ENCODE measurements at places on chromosomes 12 and 14.

- DNase-seq: no peak
These were observed at the start of gene TSHR for GRCh38 chr14:80955416-80955941. Gene TSHR, plus strand, starts transcription at chr14:80955621. Its CDS starts 60 bp downstream, at chr14:80955681.

DNA sequence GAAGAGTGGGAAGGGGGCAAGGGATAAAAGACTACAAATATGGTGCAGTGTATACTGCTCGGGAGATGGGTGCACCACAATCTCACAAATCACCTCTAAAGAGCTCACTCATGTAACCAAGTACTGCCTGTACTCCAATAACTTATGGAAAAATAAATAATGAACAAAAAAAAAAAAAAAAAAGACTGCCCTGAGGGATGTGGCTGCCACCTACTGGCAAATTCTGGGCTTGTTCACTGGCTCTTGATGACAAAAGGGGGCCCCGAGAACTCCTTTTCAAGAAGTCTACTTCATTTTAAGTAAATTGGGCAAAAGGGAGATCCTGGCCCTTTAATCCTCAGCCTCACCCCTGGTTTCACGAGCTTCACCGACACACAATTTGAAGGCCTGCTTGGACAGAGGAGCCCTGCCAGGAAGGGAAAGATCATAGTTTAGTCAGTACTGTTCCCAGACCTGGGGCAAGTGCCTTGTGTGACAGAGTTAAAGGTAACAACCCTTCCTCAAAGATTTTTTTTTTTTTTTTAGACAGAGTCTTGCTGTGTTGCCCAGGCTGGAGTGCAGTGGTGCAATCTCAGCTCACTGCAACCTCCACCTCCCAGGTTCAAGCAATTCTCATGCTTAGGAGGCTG lies 26.1 kb upstream of the STAC3 start:
- no peak for DNase-seq

- DNase-seq: no peak
These were observed 42.3 kb upstream of the BATF start for GRCh38 chr14:75479770-75480600.

GRCh38 chr12:46629331-46630229 lies 196.2 kb downstream of the SLC38A4 start:
- no peak for DNase-seq

DNA sequence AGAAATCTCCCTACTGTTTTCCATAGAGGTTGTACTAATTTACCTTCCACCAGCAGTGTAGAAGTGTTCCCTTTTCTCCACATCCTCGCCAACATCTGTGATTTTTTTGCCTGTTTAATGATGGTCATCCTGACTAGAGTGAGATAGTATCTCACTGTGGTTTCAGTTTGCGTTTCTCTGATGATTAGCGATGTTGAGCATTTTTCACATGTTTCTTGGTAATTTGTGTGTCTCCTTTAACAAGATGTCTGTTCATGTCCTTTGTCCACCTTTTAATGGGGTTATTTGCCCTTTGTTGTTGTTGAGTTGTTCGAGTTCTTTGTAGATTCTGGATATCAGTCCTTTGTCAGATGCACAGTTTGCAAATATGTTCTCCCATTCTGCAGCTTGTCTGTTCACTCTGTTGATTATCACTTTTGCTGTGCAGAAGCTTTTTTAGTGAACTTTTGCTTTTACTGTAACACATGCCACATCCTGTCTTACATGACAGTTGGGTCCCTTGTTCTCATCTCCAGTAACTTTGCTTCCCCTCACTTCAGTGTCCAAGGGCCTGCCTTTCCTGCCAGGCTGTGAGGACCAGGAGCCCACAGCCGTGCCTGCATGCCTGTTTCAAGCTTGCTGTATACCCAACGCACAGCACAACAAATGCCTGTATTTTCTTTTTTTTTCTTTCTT lies 64.9 kb downstream of the SPRING1 start:
- no peak for DNase-seq

DNA sequence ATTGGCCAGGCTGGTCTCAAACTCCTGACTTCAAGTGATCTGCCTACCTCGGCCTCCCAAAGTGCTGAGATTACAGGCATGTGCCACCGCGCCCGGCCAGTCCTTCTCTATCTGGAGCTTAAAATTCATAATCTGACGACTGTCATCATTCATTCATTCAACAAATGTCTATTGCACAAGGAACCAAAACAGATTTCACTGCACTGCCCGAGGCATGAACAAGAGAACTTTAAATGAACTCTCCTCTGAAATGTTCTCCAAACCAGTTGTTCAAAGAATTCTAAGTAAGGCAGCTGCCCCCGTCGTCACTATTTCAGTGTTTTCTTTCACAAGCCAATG lies 44.8 kb upstream of the METAP2 start:
- no peak for DNase-seq

DNA sequence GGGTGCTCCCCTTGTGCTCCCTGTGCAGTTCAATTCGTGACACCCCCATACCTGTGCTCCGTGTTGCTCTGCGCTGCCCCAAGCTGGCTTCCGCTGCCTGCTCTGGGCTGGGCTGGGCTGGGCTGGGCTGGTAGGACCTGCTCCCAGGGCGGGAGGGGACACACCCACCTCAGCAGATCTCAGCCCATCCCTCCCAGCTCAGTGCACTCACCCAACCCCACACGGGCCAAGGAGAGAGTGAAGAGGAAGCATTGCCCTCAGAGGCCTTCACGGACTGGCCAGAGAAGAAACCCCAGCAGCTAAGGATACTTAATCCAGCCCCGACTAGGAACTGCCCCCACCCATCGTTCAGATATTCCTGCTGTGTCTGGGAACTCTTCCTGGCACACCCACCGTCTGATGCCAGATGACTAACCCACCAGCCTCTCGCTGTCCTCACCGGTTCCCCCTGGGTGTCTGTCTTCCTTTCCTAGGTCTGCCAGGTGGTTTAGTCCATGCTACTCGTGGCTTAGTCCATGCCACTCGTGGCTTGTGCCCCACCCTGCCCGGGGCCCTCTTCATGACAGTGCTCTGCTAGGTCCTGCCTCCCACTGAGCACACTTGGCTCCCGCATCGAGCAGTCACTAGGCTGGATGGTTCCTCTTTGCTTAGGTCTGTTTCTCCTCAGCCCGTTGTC lies at the start of gene LPAR5:
TSS of gene LPAR5 (minus strand) at position 104 of the 676 bp plus-strand sequence. CDS start 14,711 bp downstream, outside the sequence.
- DNase-seq: no peak

DNA sequence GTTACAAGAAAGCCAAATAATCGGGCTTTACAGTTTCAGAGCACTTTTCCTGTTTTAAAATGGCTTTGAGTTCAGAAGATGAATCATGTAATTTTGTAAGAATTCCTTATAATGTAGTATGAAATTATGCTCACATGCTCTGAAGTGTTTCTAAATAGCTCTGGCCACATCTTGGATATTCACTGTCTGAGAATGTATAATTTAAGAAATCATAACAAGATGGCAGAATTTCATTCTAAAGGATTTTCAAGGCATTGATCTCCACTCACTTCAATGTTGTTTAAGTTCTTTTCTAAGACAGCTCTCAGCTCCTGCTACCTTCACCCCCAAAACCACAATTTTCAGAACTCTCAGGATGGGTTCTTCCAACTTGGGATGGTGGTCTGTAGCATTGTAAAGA lies 180.1 kb downstream of the DACT1 start:
- DNase-seq: no peak

GRCh38 chr12:128798571-128799341 lies 25.0 kb downstream of the SLC15A4 start:
- DNase-seq: no peak

DNA sequence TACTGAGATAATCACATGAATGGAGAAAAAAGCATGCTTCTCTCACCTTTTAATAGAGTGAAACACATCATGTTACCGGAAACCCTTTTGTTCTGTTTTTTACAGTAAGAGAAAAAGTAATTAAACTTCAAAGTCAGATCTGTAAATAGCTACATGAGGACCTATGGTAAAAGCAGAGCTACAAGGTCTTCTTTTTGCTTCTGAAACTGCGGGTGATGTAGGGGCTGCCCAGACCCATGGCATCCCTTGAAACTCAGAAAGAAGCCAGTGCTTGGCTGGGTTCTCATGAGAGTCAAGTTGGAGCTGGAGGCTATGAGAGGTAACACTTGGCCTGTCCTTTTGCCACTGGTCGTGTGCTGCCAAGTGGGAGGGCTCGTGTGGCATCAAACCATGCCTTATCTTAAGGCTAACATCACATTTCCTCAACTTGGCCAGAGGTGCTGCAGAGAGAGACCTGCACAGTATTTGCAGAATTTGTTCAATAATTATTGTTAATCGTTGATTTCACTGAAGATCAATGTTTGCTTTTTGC lies 47.6 kb downstream of the EML1 start:
- DNase-seq: no peak

- no peak for DNase-seq
These were observed 35.4 kb downstream of the SPTLC2 start for GRCh38 chr14:77580964-77581505.

GRCh38 chr12:95337146-95337545 lies 119.5 kb downstream of the VEZT start:
- no peak for DNase-seq

GRCh38 chr12:97274386-97274785 lies 188.2 kb upstream of the RMST start:
- DNase-seq: no peak

- DNase-seq: no peak
These were observed 104.1 kb upstream of the RAP1B start for GRCh38 chr12:68506619-68507018.

- DNase-seq: no peak
These were observed 208.8 kb downstream of the VRK1 start for GRCh38 chr14:97005934-97006333.

- no peak for DNase-seq
These were observed at the start of gene ZBTB42 for GRCh38 chr14:104800771-104801519. Gene ZBTB42, plus strand, starts transcription at chr14:104801101. Its CDS starts 97 bp downstream, at chr14:104801198.

DNA sequence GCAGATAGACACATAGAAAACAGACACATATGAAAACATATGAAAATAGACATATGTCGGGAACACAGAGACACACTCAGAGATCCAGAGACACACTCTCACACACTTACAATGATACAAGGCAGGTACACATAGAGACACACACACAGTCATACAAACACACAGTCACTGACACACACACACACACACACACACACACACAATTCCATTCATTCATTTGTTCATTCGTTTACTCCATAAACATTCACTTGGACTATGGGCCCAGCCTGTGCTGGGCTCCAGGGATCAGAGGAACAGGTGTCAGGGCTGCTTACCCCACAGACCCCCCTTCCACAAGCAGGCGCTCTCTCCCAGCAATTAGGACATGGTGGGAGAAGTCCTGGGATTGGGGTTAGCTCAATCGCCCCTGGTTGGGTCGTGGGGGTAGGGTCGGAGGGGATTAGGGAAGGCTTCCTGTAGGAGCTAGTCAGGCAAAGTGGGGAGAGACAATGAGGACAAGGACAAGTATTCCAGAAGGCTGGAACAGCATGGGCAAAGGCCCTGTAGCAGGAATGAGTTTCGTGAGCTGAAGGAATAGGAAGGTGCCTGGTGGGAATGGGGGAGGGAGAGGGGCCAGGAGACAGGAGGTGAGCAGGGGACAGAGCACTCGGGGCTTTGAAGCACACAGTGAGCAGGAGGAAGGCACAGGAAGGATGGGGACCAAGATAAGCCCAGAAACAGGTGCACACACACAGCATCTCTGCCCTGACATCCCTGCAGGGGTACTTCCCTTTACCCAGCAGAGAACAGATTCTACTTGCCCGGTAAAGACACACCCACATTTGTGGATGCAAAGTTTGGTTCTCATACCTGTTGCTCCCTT lies 6.5 kb downstream of the RASAL1 start:
- DNase-seq: no peak

DNA sequence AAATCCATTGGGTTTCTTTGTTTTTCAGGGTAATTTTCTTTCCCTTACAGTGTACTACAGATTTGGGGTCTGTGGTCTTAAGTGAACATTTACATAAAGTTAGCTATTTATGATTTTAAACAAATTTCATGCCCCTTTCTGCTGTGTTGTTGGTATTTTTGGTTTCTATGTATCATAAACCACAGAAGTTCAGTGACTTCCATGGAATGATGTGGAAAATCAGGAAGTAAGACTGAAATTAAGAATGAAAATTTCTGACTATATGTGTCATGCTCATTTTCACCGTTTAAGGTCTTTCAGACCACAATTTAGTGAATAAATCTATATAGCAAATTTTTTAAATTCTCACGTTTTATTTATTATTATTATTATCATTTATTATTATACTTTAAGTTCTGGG lies 31.7 kb downstream of the ETV6 start:
- DNase-seq: no peak

GRCh38 chr12:46825591-46826414 lies at the start of gene SLC38A4:
Gene SLC38A4, minus strand, starts transcription at chr12:46825997. Its CDS starts 32,926 bp downstream, at chr12:46793071.
- no peak for DNase-seq

GRCh38 chr12:90899456-90900182 lies 55.4 kb downstream of the CCER1 start:
- DNase-seq: no peak

GRCh38 chr14:76320975-76321374 lies 55.0 kb upstream of the ESRRB start:
- no peak for DNase-seq

DNA sequence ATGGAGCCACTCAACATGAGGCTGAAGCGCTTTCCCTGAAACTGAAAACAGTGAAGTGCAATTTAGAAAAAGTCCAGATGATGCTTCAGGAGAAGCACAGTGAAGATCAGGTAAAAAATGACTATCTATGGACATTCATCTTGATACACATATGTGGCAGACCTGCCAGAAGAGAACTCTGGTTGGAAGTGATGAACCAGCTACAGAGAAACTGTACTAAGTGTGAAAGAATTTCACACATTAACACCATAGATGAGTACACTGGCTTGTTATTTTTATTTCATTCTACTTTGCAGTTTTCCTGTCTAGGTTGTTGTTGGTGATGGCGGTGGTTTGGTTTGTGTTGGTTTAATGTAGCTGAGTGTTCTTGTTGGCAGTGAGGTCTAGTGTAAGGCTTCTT lies 174.7 kb downstream of the ESR2 start:
- no peak for DNase-seq

GRCh38 chr14:77053046-77053841 lies 24.7 kb upstream of the IRF2BPL start:
- peak; percentile 17 for DNase-seq

GRCh38 chr12:124640056-124640455 lies 72.6 kb upstream of the NCOR2 start:
- no peak for DNase-seq

GRCh38 chr12:104557488-104558195 lies 100.9 kb downstream of the CHST11 start:
- no peak for DNase-seq

DNA sequence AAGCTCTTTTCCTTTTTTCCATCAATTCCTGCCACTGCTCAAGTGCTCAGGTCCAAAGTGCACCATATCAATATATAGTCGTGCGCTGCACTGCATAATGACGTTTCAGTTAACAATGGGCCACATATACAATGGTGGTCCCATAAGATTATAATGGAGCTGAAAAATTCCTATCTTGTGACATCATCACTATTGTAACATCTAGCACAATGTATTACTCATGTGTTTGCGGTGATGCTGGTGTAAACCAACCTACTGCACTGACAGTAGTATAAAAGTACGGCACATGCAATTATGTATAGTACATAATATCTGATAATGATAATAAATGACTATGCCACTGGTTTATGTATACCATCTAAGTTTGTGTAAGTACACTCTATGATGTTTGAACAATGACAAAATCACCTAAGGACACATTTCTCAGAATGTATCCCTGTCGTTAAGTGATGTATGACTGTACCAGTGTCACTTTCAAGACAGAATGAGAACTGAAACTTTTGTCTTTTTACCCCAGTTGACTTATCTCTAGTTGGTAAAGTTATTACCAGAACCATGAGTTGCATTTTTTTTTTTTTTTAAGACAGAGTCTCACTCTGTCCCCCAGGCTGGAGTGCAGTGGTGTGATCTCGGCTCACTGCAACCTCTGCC lies 53.7 kb upstream of the INSM2 start:
- no peak for DNase-seq

- DNase-seq: no peak
These were observed 6.1 kb upstream of the PTGES3 start for GRCh38 chr12:56694161-56694560.

GRCh38 chr12:93592641-93593406 lies 20.3 kb downstream of the SOCS2 start:
- no peak for DNase-seq
